ENCODE measurements at places on chromosomes 12 and 14.

- DNase-seq = no peak
These were observed 67.4 kb downstream of the ELK3 start for GRCh38 chr12:96261557-96261956.

DNA sequence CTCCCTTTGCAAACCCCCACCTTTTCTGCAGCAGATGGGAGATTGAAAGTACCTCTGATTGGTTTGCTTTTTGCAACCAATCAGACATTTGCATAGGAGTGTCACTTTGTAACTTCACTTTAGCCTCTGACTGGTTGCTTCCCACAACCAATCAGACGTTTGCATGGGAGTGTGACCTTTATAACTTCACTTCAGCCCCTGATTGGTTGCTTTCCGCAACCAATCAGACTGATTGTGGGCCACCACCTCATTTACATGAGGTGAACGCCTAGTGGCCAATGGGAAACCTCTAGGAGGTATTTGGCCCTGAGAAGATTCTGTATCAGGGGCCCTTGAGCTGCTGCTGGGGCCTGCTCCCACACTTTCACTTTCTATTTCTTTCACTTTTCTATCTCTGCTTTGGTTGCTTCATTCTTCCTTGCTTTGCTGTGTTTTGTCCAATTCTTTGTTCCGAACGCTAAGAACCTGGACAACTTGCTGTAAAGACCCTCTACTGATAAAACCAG, 106.0 kb upstream of the PRICKLE1 start:
- DNase-seq = no peak

DNA sequence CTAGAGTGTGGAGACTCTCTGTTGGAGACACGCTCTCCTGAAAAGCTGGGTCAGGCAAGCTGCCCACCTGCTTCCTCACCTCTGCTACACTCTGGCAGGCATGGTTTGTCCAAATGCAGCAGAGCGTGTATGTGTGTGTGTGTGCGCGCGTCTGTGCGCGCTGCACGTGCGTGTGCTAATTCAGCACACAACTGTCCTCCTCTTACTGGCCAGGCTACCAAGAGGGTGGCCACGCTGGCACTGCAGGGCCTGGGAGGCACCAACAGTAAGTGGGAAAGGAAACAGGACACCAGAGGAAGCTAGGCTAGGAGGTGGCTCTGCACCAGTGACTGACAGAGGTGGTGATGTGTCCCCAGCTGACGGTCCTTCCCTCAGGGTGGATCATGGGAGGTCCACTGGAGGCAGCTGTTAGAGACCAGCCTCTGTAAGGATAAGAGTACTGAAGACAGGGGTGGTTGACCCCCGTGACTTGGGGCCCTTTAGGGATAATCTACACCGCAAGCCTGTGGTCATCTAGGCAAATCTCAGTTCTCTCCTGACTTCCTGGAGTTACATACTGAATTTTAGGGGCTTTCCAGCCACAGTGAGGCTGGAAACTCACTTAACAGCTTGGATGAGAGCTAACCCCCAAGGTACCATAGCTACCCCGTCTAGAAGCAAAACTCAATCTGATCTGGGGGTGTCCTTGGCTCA, 15.6 kb upstream of the TFCP2 start:
- no peak for DNase-seq

- no peak for DNase-seq
These were observed 5.5 kb upstream of the ITPK1 start for GRCh38 chr14:93121030-93121834.

- no peak for DNase-seq
These were observed 4.6 kb downstream of the TEAD4 start for GRCh38 chr12:2963760-2964292.

DNA sequence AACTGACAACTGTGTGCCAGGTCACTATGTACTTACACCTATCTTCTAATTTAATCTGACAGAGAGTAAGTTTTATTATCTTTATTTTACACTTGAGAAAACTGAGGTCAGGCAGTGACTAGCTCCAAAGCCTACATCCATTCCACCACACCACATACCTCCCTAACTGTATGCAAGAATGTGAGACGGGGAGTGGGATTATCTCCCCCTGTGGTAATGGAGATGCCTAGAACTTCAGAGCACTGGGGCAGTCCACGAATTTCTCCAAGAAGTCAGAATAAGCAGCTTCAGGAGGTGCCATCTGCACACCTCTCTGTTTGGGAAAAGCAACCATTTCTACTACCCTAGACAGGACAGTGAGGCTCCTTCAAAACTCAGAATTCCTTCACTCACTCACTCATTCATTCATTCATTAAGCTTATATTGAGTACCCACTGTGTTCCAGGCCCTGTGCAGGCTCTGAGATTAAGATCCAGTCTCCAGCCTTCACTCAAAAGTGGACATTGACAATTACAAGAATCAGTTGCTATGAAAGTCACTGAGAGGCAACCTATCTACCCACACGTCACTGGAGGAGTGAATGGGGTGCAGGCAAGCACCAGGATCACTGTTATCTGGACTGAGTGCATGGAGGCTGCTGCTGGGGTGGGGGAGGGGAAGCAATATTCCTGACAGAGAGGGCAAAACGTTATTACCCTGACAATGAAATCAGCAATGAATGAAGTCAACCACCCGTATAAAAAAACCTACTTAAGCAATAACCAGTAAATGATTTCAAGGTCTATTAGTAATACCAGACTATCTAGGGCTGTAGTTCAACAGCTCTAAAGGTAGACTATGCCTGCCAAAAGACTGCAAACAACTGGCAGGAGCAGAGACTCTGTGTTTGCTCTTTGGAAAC, 18.0 kb downstream of the SLC7A7 start:
- no peak for DNase-seq

- DNase-seq = no peak
These were observed 161.6 kb upstream of the SOX5 start for GRCh38 chr12:24111086-24111485.

GRCh38 chr14:33035416-33036194, 96.9 kb downstream of the NPAS3 start:
- no peak for DNase-seq

DNA sequence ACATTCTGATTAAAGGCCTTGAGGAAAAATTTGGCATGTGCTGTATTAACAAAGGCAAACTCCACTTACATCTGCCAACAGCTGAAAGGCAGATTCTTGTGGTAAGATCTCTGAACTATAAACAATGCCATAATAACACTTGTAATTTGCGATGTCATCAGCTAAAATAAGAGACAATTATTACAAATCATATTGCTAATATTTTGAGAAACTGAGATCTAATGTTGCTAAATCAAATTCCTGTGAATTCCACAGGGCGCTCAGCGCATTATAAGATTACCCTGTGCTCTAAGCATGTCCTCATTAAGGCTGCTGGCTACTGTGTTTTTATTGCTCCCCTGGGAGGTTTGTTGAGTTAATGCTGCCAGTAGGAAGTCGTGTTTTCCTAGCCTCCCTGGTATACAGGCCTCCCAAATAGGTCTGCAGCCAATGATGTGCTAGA, 244.8 kb downstream of the DACT1 start:
- no peak for DNase-seq

DNA sequence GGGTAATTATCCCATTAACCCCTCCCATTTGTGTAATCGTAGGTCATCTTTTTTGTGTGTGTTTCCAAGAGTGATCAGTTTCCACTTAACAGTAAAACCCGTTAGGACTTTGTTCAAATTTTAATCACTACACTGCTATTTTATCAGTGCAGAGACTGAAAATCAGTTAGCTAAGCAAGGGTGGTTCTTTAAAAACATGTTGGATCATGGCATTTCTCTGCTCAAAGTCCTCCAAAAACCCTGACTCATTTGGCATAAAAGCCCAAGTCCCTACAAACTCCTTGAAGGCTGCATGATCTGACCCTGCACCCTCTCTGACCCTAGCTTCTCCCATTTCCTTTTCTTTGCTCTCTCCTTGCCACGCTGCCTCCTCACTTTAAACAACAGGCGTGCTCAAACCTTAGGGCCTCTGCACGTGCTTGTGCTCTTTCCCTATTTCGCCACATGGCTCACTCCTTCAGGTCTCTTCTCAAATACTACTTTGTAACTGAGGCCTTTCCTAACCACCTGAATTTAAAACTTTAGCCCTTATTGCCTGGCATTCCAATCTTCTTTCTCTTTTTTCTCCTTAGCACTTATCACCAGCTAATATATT, 13.2 kb upstream of the OVCH1 start:
- no peak for DNase-seq

DNA sequence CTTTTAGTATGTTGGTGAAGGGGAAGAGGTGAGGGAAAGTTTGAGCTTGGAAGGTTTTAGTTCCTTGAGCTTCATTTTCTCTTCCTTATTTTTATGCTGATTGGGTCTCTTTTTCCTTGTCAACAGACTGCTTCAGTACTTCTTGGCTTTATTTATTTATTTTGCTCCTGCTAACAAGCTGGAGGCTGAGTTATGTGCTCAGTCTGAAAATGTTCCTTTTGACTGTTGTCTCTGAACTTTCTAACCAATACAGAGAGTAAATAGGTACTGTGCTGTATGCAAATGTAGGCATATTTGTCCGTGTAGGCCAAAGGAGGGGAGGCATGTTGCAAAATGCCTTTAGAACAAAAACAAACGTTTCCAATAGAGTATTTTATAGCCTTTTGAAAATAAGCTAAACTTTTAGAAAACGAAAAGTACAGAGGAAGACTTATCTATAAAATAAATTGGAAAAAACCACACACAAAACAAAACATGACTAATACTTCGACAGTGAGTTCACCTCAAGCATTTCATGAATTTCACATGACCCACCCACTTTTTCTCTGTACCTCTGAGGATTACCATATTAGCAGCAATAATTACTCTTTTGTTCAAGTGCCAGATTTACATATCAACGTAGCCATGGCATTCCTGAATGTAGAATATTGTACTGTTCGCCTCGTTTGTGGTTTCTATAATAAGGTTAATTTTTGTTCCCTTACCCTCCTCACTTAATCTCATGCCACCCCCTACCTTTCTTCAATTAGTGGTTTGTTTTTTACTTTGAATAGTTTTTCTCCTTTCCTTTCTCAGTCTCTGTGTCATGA, 4.7 kb upstream of the CREBL2 start:
- DNase-seq = no peak

- no peak for DNase-seq
These were observed 12.1 kb upstream of the LRP6 start for GRCh38 chr12:12278899-12279298.

- DNase-seq = no peak
These were observed 217.8 kb downstream of the KIF26A start for GRCh38 chr14:104356020-104356737.

GRCh38 chr12:84436134-84436533, 476.5 kb downstream of the SLC6A15 start:
- DNase-seq = no peak

- DNase-seq = no peak
These were observed 13.6 kb downstream of the MED13L start for GRCh38 chr12:116263844-116264243.

DNA sequence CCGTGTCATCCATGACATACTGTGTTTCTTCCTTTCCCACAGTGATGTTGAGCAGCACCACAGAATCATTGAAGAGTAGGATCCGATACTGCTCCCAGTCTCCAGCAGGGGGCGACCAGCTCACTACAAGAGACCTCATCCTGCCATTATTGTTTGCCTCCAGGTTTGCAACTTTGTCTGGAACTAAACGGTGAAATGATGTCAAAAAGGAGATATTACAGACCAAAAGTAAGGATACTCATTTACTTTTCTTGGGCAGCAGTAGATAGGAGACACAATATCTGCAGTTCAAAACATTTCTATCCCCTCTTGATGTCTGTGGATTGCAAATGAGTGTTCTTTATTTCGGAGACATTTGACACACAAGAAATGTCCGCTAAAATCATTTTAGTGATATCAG, 47.2 kb downstream of the PTPRB start:
- DNase-seq = peak; percentile 8

GRCh38 chr14:24313913-24314312, 2.6 kb downstream of the LTB4R start:
- DNase-seq = no peak

DNA sequence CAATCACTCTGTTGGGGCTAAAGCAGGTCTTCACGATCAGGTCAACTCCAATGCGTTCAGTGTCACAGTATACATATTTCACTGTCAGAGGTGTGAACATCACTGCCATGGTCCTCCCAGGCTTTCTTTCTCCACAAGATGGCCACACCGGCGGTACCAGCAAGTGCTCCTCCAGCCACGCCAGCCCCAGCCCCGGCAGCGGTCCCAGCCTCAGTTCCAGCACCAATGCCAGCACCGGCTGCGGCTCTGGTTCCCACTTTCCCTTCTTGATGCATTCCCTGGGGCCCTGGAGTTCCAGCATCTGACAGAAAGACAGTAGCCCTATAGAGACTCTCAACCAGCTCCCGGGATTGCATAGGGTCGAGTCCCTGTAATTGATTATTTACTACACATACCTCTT, 10.9 kb upstream of the KCNA5 start:
- no peak for DNase-seq

GRCh38 chr12:108967869-108968540, 52.9 kb downstream of the SVOP start:
- DNase-seq = no peak

GRCh38 chr14:52860910-52861309, 69.5 kb upstream of the GNPNAT1 start:
- DNase-seq = no peak

DNA sequence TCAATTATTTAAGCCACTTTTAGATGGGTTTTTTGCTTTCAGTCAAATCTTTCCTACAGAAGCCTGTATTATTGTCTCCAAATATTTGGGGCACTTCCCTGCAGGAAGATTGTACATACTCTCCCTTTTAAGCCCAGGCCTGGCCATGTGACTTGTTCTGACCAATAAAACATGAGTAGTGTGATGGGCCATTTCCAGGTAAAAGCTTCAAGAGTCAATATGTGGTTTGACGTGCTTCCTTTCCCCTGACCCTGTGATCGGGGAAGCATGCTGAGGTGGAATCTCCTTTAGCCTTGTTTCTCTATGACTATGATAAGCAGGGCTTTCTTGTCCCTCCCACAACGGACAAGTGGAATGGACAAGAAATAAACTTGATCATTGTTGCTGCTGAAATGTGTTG, 14.2 kb upstream of the NIN start:
- DNase-seq = no peak

DNA sequence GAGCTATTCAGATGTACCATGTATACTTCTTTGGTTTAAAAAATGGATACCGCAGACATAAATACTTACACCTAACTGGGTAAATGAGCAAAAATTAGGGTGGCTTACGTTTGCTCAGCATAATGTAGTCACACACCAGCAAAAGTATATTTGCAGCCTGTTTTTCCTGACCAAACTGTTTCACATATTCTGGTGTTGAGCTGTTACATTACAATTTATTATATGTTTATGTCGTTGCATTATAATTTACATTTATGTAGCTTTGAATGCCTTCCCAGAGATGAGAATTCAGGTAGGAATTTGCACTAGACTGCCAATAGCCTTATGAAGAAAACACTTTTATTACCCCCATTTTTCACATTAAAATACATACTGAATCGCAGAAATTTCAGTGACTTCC, 183.3 kb downstream of the PTPRO start:
- DNase-seq = no peak

DNA sequence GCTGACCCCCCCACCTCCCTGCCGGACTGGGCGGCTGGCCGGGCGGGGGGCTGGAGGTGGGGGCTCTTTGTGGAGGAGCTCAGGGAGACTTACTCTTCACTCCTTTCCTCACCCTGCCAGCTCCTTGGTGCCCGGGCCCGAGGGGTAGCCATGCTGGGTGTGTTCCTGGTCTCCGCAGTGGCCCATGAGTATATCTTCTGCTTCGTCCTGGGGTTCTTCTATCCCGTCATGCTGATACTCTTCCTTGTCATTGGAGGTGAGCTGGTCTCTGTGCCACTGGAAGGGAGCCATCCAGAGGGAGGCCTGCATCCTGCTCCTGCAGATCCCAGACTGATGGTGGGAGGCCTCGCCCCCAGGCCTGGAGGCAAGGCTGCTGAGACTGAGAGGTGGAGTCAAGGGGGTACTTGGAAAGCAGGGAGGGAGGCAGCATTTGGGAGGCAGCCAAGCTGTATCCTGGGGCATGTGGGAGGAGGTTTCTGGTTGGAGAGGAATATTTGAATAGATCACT, 19.7 kb downstream of the SOAT2 start:
- no peak for DNase-seq

All from stimulated activated CD8-positive, alpha-beta memory T cell treated with anti-CD3 and anti-CD28 coated beads, Interleukin-4, amount 100 ng/mL, for 4 hours (primary cell).